ENCODE measurements at places on chromosomes 13 and 19.

DNA sequence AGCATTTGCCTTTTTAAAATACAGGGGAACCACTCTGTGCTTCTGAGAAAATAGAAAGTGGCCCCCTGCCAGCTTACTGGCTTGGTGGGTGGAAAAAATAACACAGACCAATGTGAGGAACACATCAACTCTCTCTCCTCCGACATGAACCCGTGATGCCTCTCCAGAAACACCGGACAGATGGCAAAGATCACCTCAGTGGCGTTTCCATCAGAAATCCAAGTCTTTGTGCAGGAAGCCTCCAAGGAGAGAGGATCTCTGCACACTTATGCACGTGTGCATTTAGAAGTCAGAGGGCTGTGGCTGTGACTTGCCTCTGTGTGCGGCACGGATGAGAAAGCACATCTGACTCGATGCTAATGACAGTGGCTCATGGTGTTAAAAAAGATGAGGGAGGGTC, 112.3 kb upstream of the KLF12 start:
- DNase-seq: no peak

- DNase-seq: no peak
Measured at GRCh38 chr13:27404680-27405079, 19.7 kb upstream of the GTF3A start.

GRCh38 chr13:90918536-90918935, 429.0 kb upstream of the MIR17HG start:
- no peak for DNase-seq

DNA sequence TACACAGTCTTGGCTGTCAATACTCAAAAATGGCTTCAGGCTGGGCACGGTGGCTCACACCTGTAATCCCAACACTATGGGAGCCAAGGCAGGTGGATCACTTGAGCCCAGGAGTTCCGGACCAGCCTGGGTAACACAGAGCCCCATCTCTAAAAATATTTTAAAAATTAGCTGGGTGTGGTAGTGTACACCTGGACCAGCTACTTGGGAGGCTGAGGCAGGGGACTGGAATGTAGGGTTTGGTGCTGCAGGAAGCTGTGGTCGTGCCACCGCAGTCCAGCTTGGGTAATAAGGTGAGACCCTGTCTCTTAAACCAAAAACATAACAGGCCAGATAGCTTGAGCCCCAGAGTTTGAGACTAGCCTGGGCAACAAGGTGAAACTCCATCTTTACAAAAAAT, 6.7 kb upstream of the CHERP start:
- DNase-seq: no peak

DNA sequence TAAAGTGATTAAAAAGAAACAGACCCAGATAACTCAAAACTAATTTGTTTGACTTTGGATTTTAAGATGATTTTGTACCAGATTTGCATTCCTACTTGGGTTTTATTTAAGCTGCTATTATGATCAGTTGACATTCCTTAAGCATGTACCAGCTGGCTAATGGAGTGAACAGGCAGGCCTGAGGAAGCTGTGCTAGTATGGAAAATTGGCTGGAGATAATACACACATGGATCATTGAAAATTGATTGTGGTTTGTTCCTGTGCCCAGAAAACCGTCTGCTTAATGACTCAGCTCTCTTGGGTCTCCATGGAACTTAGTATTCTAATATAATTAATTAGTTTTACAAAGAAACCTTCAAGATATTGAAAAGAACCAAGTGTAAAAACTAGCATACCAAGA, 22.6 kb downstream of the POLR1D start:
- peak; percentile 84 for DNase-seq

GRCh38 chr13:106530171-106530851, 5.2 kb downstream of the EFNB2 start:
- DNase-seq: no peak

DNA sequence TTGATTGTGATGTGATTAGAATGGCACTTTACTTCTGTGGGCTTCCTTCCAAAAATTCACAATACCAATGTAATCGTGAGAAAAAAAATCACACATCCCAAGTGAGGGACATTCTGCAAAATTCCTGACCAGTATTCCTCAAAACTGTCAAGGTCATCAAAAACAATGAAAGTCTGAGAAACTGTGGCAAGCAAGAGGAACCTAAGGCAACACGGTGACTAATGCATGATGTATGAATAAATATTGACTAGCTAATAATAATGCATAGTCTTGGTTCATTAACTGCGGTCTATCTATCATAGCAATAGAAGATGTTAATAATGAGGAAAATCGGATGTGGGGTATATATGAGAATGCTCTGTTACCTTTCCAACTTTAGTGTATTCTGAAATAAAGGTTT, 159.0 kb downstream of the RFC3 start:
- no peak for DNase-seq

DNA sequence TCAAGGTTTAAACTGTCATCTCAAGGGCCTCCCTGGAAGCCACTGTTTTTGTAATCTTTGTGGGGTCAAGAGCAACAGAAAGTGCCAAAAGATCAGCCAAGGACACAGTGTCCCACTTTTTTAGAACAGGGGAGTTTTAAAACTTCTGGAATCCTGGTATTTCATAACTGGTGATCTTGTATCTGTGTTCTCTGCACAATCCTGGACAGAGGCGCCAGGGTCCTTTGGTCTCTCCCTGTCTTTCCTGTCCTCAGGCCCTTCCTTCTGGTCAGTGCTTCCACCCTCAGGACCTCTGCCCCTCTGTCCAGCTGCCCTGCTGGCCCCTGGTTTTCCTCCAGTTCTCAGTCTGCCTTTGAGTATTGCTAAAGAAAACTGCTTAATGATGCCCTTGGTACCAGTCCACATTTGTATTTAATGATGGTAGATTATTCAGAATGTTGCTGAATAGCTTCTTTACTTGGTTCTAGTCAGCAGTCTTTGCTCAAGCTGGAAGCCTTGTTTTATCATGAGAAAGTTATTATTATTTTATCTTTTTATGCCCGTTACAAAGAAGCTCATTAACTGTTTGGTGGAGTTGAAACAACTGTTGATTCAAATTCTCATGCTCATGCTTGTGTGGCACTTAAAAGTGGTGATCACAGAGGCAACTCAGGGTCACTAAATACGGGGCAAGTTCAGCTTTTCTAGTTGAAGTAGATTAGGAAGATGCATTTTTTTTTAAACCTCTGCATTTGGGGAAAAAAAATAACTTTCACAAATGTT, 47.5 kb downstream of the WASF3 start:
- DNase-seq: no peak

DNA sequence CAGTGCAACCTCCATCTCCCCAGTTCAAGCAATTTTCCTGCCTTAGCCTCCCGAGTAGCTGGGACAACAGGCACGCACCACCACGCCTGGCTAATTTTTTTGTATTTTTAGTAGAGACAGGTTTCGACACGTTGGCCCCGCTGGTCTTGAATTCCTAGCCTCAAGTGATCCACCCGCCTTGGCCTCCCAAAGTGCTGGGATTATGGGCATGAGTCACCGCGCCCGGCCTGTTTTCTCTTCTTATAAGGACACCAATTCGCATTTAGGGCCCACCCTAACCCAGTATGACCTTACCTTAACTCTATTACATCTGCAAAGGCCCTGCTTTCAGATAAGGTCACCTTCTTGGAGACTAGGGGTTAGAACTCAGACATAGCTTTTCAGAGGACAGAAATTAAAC, 35.1 kb downstream of the TMEM161A start:
- no peak for DNase-seq

GRCh38 chr13:50085063-50085462, 69.8 kb downstream of the KCNRG start:
- DNase-seq: peak; percentile 26

DNA sequence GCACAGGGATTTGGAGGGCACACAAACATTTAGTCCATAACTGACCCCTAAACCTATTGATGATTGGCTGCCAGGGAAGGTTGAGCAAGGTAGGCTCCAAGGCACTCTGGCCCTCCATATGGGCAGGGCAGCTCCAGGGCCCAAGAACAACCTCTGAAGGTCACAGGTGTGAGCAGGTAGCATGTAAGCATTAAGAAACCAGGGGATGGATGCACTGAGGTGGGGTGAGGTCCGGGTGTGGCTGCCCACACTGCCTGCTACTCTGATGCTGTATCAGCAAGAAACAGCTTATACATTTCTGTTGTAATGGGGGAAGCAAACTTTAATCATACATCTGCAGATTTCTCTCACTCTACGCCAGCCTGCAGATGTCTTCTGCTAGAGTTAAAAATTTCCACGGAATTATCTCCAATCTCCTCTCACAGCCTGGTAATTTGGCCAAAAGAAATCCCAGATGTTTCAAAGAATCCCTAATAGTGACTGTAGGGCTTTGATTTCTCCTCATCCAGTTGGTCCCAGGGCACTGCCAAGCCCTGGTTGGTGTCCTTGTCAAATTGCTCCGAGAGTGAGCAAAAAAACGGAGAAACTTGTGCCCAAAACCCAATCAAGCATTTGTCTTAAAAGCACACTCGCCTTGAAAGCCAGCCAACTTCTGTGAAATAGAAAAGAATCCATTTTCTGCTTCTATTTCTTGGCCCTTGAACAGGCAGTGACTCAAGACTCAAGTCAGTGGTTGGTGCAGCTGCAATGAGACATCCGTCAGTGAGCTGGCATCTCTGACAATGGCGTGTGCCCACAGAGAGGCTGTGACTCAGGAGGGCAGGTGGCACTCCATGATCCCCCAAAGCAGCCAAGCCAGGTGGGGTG, 72.5 kb upstream of the MRI1 start:
- DNase-seq: peak; percentile 91

DNA sequence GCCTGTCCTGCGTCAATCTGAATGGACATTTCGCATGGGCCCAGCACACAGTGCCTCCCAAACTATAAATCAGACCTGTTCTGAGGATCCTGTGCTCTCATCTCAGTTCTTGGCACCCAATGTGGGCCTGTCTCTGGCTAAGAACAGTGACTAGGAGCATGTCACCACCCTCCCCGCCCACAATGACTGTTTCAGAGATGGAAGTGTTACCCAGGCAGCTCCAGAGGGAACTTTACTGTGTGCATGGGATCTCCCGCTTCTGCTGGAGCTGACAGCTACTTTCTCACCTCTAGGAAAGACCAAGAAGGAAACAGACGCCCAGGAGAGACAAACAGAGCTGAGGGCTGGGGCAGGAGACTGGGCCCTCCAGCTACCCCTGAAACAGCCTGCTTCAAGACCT, 45.0 kb downstream of the KCTD15 start:
- DNase-seq: no peak

GRCh38 chr19:40411958-40412499, 1.1 kb downstream of the PRX start:
- no peak for DNase-seq

All from NCI-H446 (cell line).